ENCODE measurements at places on chromosomes 7 and 10.
A peak's percentile ranks its signal among the peaks of the same experiment; 100 is the strongest.

GRCh38 chr10:42755556-42756093, 27.0 kb upstream of the BMS1 start:
- DNase-seq = no peak

DNA sequence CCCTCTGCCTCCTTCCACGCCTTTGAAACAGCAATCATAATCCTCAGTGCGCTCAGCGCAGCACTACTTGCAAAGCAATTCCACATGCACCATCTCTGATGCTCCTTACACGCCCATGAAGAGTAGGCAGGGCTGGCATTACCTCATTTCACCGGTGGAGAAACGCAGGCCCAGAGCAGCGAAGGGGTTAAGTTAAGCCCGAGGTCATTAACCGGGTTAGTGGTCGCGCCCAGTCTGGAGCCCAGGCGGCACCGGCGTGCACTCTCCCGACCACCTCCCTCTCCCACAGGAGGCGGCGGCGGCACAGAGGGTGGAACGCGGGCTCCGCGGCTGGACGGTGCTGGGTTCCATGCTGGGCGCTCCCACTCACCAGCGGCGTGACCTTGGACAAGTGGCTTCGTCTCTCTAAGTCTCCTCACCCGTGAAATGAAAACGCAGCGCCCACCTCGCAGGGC, 515 bp downstream of the FASTK start:
- peak; percentile 60 for DNase-seq

GRCh38 chr7:22361795-22362194, 4.8 kb upstream of the RAPGEF5 start:
- DNase-seq = peak; percentile 50

GRCh38 chr10:78804411-78805032, 264.2 kb upstream of the ZMIZ1 start:
- no peak for DNase-seq

GRCh38 chr10:86056672-86057071, 309.9 kb downstream of the GRID1 start:
- DNase-seq = no peak

DNA sequence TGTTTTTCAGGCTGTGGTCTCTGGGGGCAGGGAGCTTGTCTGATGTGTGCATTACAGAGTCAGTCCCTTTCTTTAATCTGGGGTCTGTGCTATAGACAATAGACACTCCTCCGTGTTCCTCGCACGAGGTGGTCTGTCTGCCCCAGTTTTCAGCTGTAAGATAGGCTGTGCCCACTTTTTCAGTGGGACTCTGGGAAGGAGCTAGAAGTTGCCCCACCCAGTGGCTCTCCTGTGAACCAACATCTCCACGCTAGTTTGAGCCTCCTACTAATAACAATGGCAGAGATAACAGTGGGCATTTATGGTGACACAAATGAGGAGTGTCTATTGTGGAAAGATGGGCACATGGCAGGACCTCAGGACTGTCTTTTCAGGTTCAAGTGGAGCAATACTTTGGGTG, 44.0 kb downstream of the ADRB1 start:
- no peak for DNase-seq

DNA sequence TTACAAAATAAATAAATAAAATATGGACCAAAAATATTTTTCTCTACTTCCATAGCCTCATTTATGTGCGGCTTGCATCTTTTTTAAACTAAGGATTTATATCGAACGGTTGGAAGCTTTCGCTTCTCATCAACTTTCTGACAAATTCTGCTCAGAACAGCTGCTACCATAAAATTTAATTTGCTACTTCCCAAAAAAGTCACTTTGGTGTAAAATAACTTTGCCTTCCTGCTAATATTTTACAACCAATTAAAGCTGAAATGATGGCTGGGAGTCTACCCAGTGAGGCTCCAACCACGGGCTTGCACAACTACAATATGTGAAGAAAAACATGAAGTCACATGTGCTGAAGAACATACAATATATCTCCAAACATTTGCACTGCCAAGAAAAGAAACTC, 253.1 kb upstream of the NEBL start:
- no peak for DNase-seq

DNA sequence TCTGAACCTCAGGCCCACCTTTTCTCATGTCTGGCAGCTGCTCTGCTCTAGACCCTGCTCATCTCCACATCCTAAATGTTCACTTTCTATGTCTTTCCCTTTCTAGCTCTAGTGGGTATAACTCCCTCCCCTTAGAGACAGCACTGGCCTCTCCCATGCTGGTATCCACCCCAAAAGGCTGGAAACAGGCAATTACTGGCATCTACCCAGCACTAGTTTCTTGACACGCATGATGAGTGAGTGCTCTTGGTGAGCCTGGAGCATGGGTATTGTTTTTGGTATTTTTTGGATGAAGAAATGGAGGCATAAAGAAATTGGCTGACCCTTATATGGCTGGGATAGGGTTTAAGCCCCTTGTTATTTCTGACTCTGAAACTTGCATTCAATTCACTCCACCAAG, 156.0 kb downstream of the EGFR start:
- DNase-seq = no peak

DNA sequence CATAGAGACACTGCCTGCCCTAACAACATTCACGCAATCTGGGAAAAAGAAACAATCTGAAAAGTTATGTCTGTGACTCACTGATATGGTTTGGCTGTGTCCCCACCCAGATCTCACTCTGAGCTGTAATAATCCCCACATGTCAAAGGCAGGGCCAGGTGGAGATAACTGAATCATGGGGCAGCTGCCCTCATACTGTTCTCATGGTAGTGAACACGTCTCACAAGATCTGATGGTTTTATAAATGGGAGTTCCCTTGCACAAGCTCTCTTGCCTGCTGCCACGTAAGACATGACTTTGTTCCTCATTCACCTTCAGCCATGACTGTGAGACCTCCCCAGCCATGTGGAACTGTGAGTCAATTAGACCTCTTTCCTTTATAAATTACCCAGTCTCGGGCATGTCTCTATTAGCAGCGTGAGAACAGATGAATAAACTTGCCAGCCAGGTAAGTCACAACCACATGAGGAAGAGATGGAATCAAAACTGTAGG, 341.5 kb upstream of the AOAH start:
- no peak for DNase-seq

GRCh38 chr7:84247591-84247990, 53.0 kb upstream of the SEMA3A start:
- DNase-seq = no peak

- DNase-seq = no peak
Observed at GRCh38 chr10:24603333-24603732, 120.4 kb downstream of the ARHGAP21 start.

GRCh38 chr10:114307731-114308130, 68.7 kb downstream of the VWA2 start:
- DNase-seq = no peak

DNA sequence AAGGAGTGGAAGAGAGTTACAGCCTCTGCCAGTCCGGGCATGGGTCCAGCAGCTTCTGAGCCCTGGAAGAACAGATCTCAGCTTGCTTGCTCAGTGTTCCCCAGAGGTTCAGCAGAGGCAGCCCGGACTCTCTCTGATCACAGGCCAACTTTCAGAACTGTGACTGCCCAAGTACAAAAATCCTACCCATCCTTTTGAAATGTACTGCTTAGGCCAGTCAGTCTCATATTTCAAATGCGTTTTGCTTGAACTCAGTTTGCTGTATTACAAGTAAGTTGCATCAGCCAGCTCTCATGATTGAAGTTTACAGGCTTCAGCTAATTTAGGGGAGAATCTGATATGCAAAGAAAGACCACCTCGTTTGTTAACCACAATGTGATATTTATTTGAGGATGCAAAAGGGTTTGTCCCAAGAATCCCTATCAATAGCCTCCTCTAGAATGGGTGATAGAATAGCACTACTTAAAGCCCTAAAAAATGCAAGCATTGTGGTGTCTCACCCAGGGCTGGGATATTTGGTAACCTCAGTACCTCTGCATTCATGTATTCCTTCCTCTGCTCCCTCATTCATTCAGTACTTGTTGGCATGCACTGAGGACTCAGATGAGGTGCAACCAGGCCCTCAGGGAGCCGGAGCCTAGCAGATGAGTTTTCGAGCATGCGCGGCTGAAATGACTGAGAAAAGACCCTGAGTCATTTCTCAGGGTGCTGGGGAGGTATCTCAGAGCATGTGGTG, 7.0 kb downstream of the AIMP2 start:
- DNase-seq = peak; percentile 24

- no peak for DNase-seq
Observed at GRCh38 chr10:3077940-3078630, 10.7 kb downstream of the PFKP start.

DNA sequence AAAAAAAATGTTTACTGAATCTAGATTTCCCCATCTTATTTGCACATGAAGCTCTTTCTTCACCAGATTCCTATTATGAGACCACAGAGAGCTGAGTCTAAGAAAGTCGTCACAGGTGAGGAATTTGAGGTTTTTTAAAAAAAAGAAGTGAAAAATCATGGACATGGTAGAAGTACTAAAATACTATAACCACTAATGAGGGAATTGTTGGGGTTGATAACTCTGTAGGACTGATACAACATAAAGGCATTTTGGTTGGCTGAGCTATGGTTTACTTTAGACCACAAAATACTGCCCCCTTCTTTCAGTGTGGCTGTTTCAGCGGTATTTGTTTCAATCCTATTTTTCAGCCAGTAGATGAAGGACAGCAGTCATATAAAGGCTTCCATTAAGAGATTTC, 1111.3 kb downstream of the TYW1 start:
- no peak for DNase-seq

DNA sequence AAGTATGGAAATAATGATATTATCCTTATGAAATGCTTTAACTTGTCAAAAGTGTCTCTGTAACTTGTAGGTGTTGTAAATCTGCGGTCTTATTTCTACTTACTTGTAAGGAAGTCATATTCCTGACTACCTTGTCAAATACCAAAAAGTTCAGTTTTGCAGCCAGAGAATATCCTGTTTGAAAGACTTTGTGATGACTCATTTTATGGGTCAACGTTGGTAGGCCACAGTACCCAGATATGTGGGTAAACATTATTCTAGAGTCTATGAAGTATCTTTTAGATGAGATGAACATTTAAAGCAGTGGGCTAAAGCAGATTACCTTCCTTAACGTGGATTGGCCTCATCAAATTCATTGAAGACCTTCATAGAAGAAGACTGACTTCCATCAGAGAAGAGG, 195.3 kb downstream of the PPP1R9A start:
- DNase-seq = no peak

DNA sequence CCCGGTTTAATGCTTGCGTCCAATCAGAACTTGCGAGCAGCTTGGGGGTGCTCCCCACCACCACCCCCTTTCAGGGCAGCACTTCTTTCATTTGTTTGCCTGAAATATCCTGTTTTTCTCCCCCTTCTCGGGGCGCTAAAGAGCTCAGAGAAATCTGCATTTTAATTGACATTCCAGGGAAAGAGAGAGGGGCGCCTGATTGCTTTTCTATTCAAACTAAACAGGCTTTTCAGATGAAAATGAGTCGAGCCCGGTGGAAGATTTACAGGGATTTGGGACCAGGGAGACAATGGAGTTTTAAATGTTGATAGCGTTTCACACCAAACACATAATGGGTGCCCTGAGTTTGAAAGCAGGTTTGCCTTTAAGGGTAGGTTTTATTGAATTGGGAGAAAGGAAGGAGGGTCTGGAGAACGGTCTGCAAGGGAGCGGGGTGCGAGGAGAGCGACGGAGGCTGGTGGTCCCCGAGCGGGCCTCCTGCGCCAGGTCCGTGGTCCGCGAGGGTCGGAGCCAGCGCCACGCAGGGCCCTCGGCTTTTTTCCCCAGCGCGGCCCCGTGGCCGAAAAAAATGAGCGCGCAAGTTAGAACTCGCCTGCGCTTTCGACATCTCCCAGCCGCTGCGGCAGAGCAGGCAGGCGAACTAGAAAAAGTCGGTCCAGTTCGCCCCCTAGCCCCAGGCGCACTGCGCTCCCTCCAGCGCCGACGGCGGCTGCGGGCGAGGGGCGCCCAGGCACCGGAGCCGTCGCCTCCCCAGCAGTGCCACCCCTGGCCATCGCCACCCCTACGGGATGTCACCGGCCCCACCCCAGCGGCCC, 1.3 kb downstream of the FGFR2 start:
- DNase-seq = peak; percentile 63

DNA sequence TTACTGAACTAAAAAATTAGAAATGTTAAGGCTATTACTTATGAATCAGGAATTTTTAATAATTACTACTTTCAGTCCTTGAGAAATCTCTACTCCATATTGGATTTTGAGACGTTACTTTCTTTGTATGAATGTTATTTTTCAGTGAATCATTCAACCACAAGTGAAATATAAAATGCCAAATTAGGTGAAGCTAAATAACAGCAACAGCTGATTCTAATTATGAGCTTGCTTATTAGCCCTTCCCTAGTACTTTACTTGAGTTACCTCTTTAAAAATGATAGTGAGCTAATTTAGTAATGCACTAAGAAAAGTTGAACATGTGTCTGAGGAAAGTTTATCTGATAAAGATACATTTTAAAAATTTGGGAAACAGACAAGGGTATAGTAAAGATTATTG, 51.4 kb downstream of the PCGF5 start:
- no peak for DNase-seq

DNA sequence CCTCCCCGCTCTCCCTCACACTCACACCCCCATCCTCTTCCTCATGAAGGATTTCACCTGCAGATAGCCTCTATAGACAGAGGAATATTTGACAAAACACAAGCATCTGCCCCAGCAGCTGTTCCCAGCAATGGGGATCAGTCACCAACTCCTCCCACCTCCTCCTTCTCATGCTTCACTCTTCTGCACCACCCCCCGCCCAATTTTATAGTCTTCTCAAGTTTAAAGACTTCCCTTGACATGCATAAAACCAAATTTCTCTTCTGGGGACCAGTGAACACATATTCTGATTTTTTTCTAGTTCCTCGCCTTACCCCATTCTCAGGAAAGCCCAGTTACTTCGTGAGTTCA, 654.4 kb downstream of the LRMDA start:
- DNase-seq = no peak

DNA sequence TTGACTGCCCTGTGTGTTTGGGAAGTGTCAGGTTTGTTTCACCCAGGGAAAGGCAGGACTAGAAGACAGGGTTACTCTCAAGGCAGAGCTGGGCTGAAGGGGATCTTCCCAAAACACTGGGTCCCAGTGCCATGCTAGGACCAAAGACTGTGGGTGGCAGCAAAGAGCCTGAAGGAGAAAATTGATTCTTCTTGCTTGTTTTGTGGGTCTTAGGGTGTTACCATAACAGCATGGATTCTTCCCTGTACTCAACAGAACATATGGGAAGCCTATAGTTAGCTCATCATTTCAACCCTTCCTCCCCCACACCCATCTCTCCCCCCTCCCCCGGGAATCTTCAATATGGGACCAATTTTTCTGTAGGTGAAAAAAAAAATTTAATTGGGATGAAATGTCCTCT, 42.3 kb downstream of the TEX36 start:
- no peak for DNase-seq

- no peak for DNase-seq
Observed at GRCh38 chr7:3725155-3726059, 424.4 kb downstream of the SDK1 start.

- no peak for DNase-seq
Observed at GRCh38 chr10:78413076-78414055, 379.7 kb downstream of the RPS24 start.
